Kidney tubule cell (primary cell): ENCODE measurements at places on chromosomes 5 and 9.

- no peak for DNase-seq
Observed at GRCh38 chr5:100846772-100847171, 56.3 kb downstream of the ST8SIA4 start.

GRCh38 chr9:5278486-5278885, 26.0 kb downstream of the RLN2 start:
- no peak for DNase-seq

- no peak for DNase-seq
Observed at GRCh38 chr9:109918339-109919163, 138.6 kb downstream of the PALM2AKAP2 start.

- DNase-seq, result no peak
Observed at GRCh38 chr5:39083968-39084367, 9.8 kb upstream of the RICTOR start.

DNA sequence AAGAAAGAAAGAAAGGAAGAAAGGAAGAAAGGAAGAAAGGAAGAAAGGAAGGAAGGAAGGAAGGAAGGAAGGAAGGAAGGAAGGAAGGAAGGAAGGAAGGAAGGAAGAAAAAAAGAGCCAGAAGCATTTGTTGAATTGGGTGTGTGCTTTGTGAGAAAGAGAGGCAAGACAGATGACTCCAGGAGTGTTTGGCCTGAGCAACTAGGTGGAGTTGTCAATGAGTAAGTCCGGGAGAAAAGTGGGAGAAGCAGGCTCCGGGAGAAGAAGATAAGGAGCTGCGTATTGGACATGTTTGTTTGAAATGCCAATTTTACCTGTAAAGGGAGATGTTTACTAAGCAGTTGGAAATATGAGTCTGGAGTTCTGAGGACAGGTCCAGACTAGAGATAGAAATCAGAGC, 15.1 kb upstream of the GCNT1 start:
- DNase-seq, result no peak

- no peak for DNase-seq
Observed at GRCh38 chr9:133951265-133951664, 40.9 kb downstream of the VAV2 start.

DNA sequence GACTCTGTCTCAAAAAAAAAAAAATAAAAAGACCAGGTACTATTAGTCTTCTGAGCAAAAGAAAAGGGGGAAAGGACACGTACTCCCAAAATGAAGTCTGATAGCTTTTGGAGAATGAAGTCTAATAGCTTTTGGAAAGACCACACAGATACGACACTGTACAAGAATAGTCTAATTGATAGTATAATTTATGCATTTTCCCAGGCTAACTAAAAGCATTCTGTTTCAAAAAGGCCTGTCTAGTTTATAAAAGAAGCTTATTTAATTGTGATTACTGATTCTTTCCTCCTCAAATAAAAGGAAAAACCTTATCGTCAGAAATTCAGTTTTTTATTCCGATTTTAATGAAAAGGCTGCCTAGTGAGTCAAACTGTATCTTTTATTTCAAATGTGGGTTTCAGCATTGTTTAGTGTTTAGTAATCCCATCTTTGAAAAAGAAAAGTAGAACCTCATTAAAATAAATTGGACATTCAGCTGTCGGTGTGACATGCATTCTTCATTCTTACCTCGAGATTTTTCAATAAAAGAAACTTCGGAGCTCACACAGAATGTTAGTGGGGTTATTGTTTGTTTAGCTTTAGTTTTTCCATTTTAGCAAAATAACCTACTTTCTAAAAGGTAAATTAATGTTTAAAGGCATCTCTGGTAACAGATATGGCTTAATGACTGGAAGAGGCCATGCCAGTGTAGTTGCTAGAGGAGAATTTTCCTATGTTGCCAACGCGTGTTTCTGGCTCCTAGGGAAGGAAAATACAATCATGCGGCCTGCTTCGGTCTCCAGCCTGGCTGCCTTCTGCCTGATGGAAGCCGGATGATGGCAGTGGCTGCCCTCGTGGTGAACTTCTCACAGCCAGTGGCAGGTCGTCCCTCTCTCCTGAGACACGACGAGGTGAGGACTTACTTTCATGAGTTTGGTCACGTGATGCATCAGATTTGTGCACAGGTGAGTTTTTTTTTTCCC, 70.0 kb downstream of the NLN start:
- DNase-seq, result peak; percentile 24

- DNase-seq, result no peak
Observed at GRCh38 chr9:97319395-97319794, 11.9 kb downstream of the CCDC180 start.
